Occipital lobe (tissue), 3 donors: ENCODE measurements at places on chromosomes 1 and 21. TPM values are rescaled to one million over a fixed set of nuclear protein-coding genes. Genes with fewer than 3 reads are reported as not detected.
A peak's percentile ranks its signal among the peaks of the same experiment; 100 is the strongest.

GRCh38 chr1:4462831-4463484 is 191.5 kb upstream of the AJAP1 start:
- no peak for DNase-seq

DNA sequence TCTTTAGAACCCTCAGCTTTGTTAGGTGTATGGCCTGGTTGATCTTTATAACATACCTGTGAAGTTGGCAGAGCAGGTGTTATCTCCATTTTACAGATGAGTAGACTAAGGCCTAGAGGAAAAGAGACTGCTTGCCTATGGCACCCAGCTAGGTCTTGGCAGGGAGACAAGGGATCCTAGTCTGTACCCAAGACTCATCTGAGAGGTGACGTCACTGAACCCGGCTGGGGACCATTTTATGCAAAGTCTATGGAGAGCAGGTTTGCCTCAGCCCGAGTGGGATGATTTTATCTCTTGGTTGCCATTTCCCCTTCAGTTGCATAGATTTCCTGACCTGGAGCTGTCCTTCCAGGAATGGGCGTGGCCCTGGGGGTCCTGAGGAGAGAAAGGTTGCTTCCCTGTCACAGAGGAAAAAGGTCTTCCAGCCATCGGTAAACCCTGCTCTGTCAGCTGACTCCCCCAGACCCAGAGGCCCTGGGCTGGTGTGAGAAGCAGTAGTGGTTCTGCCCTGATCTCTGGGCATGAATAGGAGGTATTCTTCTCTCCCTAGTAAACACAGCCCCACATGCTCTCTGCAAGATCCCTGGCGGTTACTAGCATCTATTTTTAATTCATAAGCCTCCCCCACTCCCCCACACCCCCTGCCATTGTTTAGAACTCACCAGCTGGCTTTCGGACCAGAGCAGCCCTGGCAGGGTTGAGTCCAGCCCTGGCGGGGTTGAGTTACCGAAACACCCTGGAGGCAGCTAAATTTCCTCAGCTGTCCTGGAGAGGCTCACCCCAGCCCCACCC is 19.6 kb downstream of the TMCC2 start:
- peak; percentile 80 for DNase-seq

DNA sequence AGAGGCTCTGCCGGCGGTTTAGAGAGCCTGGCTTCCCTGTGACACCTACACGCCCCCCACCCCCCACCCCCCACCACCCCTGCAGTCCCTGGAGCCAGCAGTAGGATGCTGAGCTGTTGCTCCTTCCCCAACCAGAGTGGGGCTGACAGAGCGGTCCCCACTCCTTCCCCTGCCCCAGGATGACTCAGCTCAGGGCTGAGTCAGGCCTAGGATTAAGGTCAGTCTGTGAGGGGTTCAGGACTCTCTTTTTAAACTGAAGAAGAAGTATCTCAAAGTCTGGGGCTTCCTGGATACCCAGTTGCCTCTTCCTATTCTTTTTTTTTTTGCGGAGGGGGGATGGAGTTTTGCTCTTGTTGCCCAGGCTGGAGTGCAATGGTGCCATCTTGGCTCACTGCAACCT is 19.1 kb downstream of the DMBX1 start:
- DNase-seq, result no peak

- DNase-seq, result no peak
Observed at GRCh38 chr1:62076286-62076685, 118.4 kb upstream of the L1TD1 start.

GRCh38 chr1:187261637-187262036 is 432.9 kb downstream of the PLA2G4A start:
- no peak for DNase-seq

- no peak for DNase-seq
Observed at GRCh38 chr1:44664730-44665370, 9.4 kb downstream of the TMEM53 start.

GRCh38 chr21:28789523-28789922 is 203.2 kb downstream of the LTN1 start:
- DNase-seq, result no peak

DNA sequence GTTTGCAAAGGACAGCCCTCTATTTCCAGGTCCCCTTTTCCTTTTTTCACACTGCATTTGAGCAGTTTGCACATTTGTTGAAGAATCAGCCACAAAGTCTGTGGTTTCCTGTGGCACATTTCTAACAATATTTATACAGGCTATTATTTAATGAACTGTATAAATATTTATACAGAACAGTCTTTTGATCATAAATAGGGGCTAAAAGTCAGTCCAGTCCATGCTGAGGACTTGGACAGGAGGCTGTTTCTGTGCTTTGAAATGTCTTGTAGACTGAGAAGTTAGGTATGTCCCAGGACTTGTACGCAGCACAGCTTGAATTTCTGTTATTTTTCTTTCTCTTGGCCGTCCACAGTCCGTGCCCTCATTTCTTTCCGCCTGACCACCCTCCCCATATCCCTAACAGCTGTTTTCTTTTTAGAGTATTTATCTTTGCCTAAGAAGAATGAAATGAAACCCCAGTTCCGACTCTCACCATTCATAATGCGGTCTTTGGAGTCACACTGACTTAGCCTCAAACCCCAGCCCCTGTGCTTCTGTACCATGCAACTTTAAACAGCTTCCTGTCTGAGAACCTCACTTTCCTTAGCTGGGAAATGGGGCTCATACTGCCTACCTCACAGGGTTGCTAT is 19.7 kb downstream of the FGGY start:
- DNase-seq, result no peak

DNA sequence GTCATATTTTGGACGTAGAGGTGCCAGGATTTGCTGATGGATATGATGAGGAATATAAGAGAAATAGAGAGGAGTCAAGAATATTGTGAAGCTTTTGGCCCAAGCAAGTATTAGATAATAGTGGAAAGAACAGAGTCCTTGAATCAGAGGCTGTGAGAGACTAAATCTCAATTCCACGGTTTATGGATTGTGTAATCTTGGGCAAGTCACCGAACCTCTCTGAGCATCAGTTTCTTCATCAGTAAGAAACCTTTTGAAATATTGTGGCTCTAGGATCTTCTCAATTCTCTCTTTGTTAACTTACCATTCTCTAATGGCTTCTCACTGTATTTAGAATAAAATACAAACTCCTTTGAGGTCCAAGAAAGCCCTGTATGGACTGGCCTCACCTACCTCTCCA is 77.6 kb downstream of the RPS6KA1 start:
- no peak for DNase-seq

- DNase-seq, result no peak
Observed at GRCh38 chr1:116515702-116516101, 55.1 kb downstream of the CD58 start.

DNA sequence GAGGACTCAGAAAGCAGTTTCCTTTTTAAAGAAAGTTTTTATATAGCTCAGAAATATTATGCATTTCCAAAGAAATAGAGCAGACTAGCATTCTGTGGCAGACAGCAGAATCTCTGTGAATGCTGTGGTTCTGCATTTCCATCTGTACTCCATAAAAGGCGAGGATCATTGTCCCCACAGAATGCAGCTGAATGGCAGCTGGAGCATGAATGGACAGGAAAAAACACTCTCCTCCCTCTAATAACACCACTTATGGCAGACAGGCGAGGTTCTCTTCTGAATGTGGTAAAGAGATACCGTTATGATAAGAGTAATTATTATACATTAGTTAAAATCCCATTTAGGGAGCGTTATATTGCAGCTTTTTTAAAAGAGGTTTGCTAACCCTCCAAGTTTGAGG is 81.4 kb upstream of the WLS start:
- no peak for DNase-seq

DNA sequence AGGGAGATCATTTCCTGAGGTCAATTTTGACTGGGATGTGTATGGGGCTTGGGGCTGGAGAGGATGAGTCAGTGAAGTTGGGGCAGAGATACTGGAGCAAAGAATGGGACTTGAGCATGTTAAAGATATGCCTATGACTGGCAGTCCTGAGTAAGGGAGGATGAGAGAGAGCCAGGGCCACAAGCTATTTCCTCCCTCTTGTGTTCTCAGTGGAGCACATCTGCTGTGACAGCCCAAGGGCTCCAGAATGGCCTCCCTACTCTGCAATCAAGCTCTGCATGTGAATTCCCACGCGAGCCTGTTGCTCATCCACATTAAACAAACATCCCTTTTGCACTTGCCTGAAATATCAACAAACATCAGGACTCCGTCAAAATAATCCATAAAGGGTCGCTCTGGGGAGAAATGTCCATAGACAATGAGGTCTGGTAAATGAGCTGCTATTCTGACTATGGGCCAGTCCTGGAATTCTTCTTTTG is 9.2 kb downstream of the ADCY10 start:
- DNase-seq, result no peak

DNA sequence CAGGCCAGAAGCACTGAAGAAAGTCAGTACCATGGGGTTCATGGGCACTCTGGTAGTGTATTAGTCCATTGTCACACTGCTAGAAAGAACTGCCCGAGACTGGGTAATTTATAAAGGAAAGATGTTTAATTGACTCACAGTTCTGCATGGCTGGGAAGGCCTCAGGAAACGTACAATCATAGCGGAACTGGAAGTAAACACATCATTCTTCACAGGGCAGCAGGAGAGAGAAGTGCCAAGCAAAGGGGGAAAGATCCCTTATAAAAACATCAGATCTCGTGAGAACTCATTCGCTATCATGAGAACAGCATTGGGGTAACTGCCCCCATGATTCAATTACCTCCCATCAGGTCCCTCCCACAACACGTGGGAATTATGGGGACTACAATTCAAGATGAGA is 20.2 kb upstream of the ROR1 start:
- DNase-seq, result no peak

GRCh38 chr1:167650269-167651160 is 20.5 kb downstream of the RCSD1 start:
- DNase-seq, result no peak

DNA sequence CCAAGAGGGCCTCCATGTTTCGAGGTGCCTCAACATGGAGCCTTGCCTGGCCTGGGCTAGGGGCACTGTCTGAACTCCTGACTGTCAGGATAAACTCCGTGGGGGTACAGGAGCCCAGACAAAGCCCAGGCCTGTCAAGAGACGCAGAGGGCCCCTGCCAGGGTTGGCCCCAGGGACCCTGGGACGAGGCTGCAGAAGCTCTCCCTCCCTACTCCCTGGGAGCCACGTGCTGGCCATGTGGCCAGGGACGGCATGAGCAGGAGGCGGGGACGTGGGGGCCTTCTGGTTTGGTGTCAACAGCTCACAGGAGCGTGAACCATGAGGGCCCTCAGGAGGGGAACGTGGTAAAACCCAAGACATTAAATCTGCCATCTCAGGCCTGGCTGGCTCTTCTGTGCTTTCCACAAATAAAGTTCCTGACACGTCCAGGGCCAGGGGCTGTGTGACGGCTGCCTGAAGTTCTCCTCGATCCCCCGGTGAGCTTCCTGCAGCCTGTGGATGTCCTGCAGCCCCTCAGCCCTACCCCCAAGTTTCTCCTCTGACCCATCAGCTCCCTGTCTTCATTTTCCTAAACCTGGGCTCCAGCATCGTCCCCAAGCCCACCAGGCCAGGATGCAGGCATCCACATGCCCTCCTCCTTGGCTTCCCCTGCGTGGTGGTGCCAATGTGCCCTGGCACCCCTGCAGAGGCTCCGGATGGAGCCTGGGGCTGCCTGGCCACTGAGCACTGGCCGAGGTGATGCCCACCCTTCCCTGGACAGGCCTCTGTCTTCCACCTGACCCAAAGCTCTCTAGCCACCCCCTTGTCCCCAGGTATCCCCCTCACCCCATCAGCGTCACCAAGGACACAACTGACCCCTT is 12.8 kb upstream of the LRRC3 start:
- DNase-seq, result no peak

GRCh38 chr1:202105571-202106339 is 17.0 kb upstream of the GPR37L1 start:
- DNase-seq, result no peak

DNA sequence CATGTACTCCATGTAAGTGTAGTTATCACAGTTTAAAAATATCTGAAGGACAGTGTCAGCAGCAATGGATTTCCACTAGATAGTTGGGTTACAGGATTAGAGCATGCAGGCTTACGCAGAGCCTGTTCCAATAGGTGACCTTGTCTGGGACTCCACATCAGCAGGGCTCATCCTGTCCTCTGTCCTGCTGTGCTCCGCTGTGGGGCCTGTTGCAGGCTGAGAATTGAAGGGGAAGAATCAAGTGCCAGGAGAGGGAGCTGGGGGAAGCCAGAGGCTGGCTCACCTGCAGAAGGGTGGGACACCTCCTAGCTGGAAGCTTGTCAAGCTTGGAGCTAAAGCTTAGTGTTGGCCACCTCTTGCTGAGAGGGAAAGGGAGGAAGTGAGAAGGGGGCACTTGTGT is 62.8 kb downstream of the XCL2 start:
- DNase-seq, result no peak

GRCh38 chr1:85462931-85463649 is 1.9 kb downstream of the DDAH1 start:
- no peak for DNase-seq

DNA sequence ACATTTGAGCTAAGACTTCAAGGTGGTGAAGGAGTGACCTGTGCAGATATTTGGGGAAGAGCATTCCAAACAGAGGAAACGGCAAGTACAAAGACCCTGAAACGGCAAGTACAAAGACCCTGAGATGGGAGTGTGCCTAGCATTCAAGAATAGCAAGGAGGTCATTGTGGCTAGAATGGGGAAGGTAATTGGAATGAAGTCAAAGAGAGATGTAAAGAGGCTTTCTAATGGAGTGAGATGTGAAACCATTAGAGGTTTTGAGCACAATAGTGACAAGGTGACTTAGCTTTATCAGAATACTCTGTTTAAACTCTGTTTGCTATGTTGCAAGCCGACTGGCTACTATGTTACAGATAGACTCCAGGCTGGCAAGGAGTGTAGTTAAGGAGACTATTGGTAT is 4.4 kb downstream of the CDC7 start:
- no peak for DNase-seq

- no peak for DNase-seq
Observed at GRCh38 chr1:161046605-161047228, 940 bp upstream of the USF1 start.

- DNase-seq, result no peak
Observed at GRCh38 chr21:38852278-38852677, 46.5 kb downstream of the ETS2 start.

GRCh38 chr1:30303387-30303786 is 420.0 kb downstream of the MATN1 start:
- DNase-seq, result no peak

The DNAI4 gene
- 34.9 TPM for total RNA-seq

The DLGAP3 gene
- 3.1 TPM for total RNA-seq

The RPE65 gene
- 0.16 TPM for total RNA-seq

The SLC25A44 gene
- 9.7 TPM for total RNA-seq

The RASSF5 gene
- 0.62 TPM for total RNA-seq

The SCMH1 gene
- total RNA-seq, result 45.5 TPM

The FCRL6 gene
- total RNA-seq, result not detected

The ADORA1 gene
- total RNA-seq, result 24.0 TPM

The NKAIN1 gene
- total RNA-seq, result 33.4 TPM

The SPATA17 gene
- total RNA-seq, result 4.7 TPM

The COL24A1 gene
- total RNA-seq, result 0.78 TPM

The FMO4 gene
- total RNA-seq, result 1.9 TPM

The TAF5L gene
- 28.2 TPM for total RNA-seq

The S100A14 gene
- 0.47 TPM for total RNA-seq

The FALEC gene
- total RNA-seq, result 1.1 TPM

The LRRC52 gene
- total RNA-seq, result not detected

The HSD3B1 gene
- total RNA-seq, result not detected

The NPR1 gene
- 0.16 TPM for total RNA-seq
